Hypothalamus (tissue), 51 donors: ENCODE measurements at places on chromosomes 16 and 17.

DNA sequence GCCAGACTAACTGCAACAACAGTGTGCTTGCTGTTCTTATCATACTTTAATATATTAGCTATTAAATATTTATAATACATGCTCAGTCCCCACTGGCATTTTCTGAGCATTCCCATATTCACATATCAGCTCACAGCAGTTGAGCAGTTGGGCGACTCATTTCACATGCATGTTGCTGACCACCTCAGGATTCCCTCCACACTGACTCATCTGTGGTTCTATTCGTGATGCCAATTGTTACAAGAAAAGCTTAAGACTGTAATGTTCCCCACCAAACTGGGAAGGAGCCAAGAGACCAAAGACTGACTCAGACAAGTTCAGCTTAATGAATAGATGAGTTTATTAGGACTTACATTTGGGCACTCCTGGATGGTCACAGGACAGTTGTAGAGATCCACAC lies 100.3 kb upstream of the KIF2B start:
- DNase-seq = no peak

DNA sequence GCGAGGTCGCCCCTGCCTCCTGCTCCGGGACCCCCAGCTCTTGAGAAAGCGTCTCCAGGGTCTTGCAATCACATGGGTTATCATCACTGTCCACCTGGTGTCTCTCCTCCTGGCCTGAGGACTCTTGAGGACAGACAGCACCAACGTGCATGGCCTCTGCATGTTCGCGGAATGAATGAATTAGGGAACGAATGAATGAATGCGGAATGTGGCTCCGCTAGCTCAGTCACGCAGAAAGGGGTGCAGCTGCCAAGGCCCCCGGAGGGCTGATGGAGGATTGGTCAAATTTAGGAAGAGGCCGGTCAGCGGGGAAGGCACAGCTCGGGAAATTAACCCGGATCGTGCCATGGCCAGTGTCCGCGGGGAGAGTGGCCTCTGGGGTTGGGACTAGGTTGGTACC lies 3.3 kb downstream of the FBXL16 start:
- DNase-seq = no peak

DNA sequence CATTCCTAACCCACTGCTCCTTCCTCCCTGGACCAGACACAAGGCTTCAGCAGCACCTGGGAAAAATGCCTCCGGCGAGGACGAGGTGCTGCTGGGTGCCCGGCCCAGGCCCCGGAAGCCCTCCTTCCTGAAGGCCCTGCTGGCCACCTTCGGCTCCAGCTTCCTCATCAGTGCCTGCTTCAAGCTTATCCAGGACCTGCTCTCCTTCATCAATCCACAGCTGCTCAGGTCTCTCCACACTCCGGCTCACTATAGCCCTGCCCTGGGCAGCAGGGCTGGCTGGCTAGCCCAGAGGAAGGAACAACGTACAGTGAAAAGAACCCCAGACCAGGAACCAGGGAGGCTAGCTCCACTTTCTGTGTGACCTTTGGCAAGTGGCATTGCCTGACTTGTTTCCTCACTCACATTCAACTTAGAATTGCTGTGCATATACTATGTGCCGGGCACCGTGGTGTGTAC lies 26.2 kb downstream of the ABCC3 start:
- DNase-seq = no peak

DNA sequence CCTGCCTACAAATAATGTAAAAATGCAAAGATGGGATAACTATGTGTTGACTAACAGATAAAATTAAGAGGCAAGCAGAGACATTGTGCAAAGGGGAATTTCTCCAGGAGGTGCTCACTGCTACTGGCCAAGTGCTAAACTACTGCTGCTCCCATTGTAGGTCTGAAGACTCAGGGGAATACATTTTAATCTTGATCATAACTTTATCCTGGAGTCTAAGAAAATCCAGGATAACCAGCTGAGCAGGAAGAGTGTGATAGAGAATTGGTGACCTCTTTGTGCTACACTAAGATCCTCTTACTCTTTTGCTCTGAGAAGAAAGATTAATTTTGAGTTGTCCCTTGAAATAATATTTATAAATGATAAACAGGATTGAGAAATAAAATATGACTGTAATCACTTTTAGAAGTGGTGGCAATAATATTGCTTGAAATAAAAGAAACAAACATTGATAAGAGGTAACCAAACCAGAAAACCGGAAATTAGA lies 5.9 kb downstream of the RNF43 start:
- DNase-seq = no peak

GRCh38 chr16:49825041-49825440 lies 30.9 kb downstream of the ZNF423 start:
- DNase-seq = no peak

GRCh38 chr16:54277845-54278703 lies 8.5 kb downstream of the IRX3 start:
- DNase-seq = no peak

DNA sequence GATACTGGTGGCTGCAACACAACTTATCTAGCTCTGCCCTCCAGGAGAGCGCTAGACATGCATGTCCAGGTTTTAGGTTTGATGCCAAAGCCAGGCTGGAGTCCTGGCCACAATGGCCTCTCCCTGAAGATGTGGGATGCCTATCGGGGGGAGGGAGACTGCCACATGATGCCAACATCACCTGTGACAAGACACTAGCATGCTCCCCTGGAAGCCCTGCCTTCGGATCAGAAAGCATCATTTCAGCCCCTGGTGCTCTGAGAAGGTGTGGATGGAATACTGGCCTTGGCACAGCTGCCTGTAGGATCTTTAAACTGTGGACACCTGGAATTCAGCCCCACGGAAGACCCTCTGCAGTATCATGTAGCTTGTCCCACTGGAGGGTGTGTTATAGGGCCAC lies 93.5 kb downstream of the SHISA6 start:
- DNase-seq = no peak

DNA sequence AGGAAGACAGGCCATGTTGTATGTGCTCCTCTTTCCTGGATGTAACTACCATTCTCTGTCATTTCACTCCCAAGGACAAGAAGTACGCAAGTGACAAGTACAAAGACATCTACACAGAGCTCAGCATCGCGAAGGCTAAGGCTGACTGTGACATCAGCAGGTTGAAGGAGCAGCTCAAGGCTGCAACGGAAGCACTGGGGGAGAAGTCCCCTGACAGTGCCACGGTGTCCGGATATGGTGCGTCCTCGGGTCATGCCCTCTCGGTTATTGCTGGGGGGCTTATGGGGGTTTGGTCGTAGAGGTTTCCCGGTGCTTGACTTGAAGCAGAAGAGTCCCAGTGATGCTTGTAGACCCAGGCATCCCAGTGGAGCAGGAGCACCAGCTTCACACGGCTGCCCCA lies 29.0 kb downstream of the PLD6 start:
- no peak for DNase-seq

DNA sequence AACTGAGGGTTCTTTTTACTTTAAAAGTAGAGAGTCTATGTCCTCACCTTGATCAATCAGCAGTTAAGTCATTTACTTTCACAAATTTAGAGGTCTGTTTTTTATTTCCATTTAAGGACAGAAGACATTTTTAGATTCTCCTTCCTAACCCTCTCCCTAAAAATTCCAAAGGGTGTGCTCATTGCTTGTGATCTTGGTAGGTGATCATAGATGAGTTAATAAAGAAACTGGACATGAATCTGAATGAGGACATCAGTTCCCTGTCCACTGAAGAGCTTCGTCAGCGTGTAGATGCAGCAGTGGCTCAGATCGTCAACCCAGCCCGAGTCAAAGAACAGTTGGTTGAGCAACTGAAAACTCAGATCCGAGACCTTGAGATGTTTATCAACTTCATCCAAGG lies 8.8 kb downstream of the RUNDC1 start:
- no peak for DNase-seq

DNA sequence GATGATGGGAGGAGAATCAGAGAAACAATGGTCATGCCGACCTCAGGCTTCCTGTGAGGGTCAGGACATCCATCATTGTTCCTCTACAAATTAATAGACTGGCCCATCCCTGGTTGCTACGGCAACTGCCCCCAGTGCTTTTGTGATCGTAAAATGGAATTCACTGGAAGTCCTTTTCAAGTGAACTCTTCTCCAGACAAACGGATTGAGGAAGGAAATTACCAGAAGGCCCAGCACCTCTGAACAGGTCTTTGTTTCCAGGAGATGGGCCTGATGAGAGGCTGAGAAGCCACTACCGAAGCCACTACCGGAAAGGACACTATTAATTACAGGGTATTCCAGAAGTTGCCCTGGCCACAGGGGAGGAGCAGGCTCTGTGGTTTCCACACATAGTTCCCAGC lies 126.0 kb downstream of the MGAT5B start:
- DNase-seq = no peak

DNA sequence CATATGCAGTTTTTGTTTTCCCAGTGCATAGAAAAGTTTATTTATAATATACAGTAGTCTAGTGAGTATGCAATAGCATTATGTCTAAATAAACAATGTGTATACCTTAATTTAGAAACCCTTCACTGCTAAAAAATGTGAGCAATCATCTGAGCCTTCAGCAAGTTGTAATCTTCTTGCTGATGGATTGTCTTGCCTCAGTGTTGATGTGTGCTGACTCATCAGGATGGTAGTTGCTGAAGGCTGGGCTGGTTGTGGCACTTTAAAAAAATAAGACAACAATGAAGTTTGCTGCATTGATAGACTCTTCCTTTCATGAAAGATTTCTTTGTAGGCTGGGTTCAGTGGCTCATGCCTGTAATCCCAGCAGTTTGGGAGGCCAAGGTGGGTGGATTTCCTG lies 13.9 kb upstream of the CAPNS2 start:
- DNase-seq = no peak

DNA sequence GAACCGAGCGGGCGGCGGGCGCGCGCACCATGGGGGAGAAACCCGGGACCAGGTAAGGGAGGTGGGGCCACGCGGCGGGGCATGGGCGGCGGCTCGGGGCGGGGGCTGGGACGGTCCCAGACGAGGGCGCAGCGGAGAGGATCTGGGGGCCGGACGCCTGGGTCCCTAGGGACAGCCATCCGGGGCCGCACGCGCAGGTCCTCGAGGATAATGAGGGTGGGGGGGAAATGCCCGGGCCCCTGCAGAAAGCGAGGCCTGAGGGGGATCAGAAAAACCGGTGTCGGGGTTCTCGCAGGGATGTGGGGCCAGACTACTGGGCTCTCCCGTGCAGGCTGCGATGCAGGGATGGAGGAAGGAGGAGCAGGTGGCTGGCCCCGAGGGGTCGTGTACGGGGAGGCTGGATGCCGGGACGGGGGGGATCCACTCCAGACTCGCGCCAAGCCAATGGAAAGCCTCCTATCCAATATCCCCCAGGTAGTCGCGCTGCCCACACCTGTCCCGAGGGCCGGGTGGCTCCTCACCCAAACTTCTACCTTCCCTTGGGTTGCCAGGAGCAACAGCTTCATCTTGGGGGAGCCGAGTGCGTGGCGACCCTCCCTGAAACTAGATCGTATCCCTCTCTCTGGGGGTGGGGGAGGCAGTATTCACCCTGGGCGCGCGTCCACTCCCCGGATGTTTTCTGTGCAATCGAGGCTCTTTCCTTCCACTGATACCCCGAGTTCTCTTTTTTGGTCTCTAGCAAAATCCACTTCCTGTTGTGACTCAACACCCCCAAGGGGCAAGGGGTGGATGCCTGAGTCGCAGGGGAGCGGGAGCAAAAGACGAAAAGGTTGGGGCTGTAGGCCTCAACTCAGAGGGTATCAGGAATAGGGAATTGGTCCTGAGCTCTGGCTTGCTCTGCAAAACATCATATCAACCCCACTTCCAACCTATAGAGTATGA lies 532 bp downstream of the ARRB2 start:
- DNase-seq = peak; percentile 16

DNA sequence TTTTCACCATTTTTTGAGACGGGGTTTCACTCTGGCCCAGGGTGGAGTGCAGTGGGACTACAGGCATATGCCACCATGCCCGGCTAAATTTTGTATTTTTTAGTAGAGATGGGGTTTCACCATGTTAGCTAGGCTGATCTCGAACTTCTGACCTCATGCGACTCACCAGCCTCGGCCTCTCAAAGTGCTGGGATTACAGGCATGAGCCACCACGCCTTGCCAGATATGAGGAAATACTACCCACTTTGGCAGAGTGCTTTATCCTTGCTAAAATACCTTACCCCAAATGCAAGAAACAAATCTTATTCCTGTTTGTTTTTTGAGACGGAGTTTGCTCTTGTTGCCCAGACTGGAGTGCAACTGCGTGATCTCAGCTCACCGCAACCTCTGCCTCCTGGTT lies 62.9 kb upstream of the MGAT5B start:
- DNase-seq = no peak

- DNase-seq = no peak
These were observed 1.1 kb downstream of the CD300H start for GRCh38 chr17:74566132-74566753.

DNA sequence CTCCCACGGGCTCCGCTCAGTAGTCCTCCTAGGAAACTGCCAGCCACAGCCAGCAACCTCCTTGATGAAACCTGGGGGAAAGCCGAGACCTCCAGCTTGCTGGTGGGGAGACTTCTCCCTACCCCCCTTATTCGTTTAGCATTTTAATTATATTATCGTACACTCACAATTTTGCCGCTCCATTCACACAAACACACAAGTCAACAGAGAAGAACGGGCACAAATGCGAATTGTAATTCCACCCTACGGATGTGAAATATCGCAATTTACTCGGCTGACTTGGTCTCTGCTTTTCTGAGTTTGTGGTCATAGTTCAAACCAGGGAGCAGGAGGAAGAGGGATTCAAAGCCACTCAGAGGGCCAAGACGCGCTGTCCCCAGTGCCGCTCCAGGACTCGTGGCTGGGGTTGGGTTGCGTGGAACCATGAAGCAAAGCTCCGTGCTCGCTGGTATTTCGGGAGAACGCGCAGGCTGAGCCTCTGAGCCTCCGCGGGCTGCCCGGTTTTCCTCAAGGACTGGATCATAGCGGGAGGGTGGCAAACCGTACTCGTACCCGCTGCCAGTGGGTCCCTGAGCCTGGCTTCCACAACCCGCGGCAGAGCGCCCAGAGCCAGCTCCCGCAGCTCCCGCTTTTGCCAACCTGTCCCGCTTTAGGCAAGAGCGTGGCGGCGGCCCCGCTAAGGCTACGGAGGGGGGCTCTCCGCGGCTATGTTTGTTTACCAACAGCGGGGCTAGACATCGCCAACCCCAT lies 2.0 kb downstream of the LHX1 start:
- no peak for DNase-seq
